ENCODE measurements at places on chromosomes 7 and 10. TPM values are rescaled to one million over a fixed set of nuclear protein-coding genes. Genes with fewer than 3 reads are reported as not detected.

The NANOS1 gene
- total RNA-seq = 22.5 TPM

The CDC14C gene
- not detected for total RNA-seq

The HOGA1 gene
- 70.8 TPM for total RNA-seq

The CPXM2 gene
- total RNA-seq = not detected

The WDR91 gene
- total RNA-seq = 19.4 TPM

The SPDYE1 gene
- total RNA-seq = not detected
